ENCODE measurements at places on chromosomes 1 and 21.

- DNase-seq: peak; percentile 47
These were observed 11.1 kb upstream of the ARHGEF2 start for GRCh38 chr1:155989242-155990004.

DNA sequence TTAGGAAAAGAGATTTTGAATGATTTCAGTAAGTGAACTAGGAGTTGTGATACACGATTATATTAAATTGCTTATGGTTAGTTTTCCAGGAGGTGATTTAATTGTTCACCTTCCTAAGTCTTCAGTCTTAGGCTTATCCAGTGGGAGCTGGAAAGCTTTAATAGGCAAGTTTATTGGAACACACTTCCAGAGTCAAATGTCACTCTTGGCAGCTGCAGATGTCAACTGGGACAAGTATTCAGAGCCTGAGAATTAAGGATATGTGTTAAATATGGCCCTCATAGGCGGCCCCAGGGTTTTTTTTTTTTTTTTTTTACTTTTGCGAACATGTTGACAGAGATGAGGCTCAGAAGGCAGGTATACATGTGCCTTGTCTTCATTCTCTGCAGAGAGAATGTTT is 29.2 kb downstream of the UCK2 start:
- DNase-seq: no peak

- no peak for DNase-seq
These were observed 34.6 kb downstream of the TGFBR3 start for GRCh38 chr1:91851130-91852010.

DNA sequence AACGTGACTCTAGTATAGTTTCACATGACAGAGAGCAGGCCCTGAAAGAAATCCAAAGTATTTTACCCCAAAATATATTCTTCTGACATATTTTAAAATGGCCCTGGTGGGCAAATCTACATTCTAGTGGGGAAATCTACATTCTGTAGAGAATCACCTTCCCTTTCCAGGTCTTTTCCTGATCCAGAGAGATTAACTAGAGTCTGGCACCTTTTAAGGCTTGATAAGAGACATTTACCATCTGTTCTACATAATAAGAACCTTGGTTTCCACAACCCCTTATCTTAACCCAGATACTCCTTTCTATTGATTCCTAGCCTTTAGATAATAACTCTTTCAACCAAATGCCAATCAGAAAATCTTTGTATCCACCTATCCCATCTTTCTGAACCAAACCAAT is 17.0 kb upstream of the L1TD1 start:
- no peak for DNase-seq

DNA sequence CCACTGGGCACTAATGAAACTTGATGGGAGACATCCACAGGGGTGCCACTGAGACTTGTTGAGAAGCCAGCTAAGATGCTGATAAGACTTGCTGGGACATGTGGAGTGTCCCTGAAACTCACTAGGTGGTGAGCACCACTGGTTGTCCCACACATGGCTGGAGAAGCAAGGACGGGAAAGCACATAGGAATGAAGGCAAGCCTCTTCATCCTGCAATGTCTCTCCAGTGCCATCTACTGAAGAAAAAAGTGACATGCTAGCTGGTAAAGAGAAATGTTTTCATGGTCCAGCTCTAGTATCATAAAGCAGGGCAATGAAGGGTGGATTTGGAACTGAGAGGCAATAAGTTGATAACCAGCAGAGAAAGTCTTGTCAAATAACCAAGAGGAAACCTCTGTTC is 283.0 kb downstream of the PAPPA2 start:
- no peak for DNase-seq

- DNase-seq: no peak
These were observed 158.3 kb downstream of the PLXNA2 start for GRCh38 chr1:208085655-208086515.

DNA sequence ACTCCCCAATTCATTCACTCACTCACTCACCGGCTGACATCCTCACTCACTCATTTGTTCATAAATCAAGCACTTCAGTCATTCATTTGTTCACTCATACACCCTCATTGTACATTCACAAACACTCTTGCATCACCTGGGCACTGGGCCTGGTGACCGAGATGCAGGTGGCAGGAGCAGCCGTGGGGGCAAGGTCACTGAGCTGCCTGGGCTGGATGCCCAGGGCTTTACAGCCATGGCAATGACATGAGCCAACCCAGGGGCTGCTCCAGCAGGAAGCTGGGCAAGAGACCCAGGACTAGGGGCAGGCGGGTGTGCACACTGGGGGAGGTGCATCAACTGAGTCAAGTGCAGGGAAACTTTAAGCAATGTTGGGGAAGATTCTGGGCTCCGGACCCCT is 113.6 kb upstream of the IGSF21 start:
- no peak for DNase-seq

GRCh38 chr1:233109096-233109495 is 158.7 kb downstream of the NTPCR start:
- DNase-seq: no peak

GRCh38 chr1:186009039-186009737 is 275.0 kb downstream of the HMCN1 start:
- DNase-seq: no peak

GRCh38 chr1:229474509-229474908 is 33.6 kb downstream of the NUP133 start:
- no peak for DNase-seq

DNA sequence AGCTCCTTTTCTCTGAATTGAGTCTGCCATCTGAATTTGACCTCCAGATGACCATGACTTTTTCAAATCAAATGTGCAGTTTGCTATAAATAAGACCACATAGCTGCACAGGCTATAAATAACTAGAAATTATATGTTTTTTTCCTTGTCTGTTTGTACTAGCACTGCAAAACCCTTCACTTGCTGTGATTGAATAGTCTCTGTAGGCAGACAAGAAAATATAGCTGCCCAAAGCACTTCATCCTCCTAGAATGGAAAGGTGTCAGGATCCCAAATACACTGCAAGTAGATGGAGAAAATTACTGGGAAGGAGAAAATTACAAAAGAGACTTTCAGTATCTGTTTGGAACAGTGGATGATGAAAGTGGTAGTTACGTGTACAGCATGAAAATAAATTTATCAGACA is 175.8 kb downstream of the APP start:
- no peak for DNase-seq

- DNase-seq: no peak
These were observed 30.2 kb downstream of the TMEM50B start for GRCh38 chr21:33449616-33450015.

- no peak for DNase-seq
These were observed 45.3 kb upstream of the CRB1 start for GRCh38 chr1:197222780-197223179.

DNA sequence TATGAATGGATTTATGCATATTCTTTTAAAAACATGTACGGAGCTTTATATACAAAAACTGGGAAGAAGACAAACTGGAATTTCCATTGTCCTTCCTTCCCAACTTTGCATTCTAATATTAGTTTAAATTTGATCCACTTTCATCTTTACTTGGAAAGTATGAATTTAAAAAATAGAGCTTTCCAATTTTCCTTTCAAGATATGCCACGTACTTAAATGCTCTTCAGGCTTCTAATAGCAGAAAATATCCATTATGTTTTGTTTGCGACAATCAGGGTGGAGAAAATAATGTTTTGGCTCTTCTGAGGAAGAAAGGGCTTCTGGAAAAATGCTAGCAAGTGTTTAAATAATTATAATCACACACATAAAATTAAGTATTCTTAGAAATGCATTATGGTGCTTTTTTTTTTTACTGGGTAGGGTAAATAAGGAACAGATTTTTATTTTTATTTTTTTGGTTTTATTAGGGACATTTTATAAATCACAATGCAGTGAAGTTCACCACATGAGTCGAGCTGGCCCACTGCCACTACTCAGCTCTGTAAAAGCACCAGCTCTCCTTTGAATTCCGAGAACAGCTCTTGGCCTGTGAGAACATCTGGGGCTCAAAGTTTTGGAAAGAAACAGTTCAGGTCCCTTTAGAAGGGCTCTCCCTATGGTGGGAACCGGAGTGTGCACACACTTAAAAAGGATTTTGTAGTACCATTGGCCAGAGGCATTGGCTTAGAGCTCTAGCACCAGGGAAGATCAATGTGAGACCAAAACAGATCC is 287.4 kb upstream of the LYPLAL1 start:
- no peak for DNase-seq

DNA sequence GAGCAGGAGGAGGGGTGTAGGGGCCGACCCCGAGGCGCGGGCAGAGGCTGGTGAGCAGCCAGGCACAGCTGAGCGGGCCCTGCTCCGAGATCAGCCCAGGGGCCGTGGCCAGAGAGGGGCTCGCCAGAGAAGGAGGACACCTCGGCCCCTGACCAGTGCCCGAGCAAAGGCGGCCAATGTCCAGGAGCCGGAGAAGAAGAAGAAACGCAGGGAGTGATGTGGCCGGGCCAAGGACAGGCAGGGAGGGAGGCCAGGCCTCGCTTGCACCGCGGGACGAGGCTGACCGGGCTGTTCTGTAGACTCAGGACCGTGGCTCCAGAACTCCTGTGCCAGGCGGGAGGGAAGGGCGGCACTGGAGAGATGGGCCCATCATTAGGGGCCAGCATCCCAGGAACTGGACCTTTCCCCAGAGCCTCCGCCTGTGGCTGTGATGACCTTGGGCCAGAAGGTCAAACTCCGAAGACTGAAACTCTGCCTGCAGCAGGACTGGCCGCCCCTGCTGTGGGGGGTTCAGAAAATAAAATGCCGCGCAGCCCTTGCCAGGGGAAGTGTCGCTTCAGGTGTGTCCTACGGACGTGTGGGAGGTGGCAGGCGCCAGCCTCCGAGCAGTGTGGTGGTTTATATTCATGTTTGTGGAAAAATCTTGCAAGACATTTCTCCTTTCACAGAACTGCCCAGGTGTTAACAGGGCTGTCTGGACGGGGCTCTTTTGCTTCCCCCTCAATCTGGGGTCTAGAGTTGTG is 14.4 kb downstream of the RRP1 start:
- no peak for DNase-seq

- DNase-seq: no peak
These were observed 3.7 kb downstream of the RAB25 start for GRCh38 chr1:156064615-156065014.

DNA sequence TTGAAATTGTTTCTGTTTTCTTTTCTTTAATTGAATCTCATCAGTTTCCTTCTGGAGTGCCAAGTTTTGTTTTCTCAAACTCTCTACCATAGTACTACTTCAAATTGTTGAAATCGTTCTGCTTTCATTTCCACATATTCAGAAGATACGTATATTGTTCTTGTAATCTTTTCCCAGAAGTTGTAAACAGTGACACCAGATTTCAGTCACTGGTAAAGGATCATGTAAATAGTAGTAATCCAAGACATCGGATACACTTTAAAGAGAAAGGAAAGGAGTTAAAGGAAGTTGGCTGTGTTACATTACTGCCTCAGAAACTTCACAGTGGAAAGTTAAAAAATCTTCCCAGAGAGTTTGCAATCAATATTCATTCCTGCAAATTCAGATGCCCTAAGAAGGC is 67.5 kb downstream of the RGL1 start:
- DNase-seq: no peak

GRCh38 chr1:245395680-245396079 is 240.9 kb downstream of the KIF26B start:
- DNase-seq: no peak

All from activated naive CD8-positive, alpha-beta T cell treated with anti-CD3 and anti-CD28 coated beads, Interleukin-2, amount 50 U/mL, for 16 hours (primary cell).